NCI-H187 treated with DMSO at 0.1 percent for 48 hours (cell line): ENCODE measurements at places on chromosomes 16 and 17.

- no peak for DNase-seq
Measured at GRCh38 chr17:50790618-50791017, 23.3 kb upstream of the ANKRD40CL start.

- DNase-seq, result no peak
Measured at GRCh38 chr17:18921912-18922451, 30.0 kb upstream of the SLC5A10 start.

GRCh38 chr16:66382966-66383299 is 16.4 kb downstream of the CDH5 start:
- DNase-seq, result no peak

- no peak for DNase-seq
Measured at GRCh38 chr17:8806926-8807550, 7.9 kb upstream of the MFSD6L start.

DNA sequence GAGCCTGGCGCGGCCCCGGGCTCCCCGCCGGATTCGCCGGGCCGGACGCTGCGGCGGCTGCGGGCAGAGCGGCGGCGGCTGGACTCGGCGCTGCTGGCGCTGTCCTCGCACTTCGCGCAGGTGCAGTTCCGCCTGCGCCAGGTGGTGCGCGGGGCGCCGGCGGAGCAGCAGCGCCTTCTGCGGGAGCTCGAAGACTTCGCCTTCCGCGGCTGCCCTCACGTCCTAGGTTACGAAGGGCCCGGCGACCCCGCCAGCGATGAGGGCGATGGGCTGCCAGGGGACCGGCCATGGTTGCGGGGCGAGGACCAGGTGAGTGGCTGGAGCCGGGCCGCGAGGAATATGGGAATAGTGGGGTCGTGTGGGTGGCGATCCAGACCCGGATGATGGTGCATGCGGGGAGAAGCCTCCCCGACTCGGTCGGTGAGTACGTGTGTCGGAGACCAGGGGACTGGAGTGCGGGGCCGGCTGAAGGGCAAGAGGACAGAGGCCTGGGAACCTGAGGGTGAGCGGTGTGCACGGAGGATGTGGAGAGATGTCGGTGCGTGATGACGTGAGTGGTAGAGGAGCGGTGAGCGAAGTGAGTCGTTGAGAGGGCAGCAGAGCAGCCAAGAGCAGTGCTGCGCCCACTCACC is 517 bp downstream of the RUNDC1 start:
- no peak for DNase-seq

DNA sequence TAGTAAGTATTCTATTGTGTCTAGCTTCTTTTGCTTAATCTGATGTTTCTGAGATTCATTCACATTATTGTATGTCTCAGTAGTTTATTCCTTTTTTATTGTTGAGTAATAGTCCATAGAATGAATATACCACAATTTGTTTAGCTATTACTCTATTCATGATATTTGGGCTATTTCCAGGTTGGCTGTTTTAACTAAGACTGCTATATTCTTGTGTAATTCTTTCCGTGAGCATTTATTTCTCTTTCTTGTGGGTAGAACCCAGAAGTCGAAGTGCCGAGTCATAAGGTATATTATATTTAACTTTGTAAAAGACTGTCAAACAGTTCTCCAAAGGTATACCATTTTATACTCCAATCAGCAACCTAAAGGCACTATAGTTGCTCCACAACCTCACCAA is 160.8 kb downstream of the ANKFN1 start:
- no peak for DNase-seq

DNA sequence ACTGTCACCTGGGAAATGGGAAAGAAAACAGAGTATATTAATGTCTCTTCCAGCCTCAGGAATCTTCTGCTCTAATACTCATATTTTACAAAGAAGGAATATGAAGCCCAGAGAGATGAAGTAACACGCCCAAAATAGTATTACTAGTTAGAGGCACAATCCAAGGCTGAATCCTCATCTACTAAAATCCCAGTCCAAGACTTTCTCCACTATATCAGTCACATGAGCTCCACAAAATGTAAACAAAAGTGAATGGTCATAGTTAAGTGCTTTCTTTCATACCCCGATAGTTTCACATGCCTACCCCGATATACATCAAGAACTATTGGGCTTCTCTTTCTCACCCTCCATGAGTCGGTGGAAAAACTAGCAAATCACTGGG is 965 bp downstream of the INTS2 start:
- no peak for DNase-seq

GRCh38 chr16:50767197-50767596 is 25.3 kb downstream of the CYLD start:
- no peak for DNase-seq

DNA sequence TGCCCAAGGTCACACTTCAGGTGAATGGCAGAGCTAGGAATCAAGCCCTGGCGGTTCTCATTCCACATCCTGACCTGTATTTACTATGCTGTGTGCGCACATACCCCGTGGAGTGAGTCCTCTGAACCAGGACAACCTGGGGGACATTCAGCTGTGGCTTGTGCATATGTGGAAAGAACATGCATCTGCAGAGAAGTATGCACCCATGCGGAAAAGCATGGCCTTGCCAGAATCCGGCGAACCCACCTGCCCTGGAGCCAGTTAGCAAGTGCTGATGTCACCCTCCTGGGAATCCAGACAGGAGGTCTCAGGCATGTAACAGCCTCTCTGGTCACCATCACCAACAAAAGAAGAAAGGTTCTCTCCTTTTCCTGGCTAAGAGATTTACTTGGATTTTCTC is 1.9 kb downstream of the RASL10B start:
- no peak for DNase-seq

GRCh38 chr16:9013508-9013864 is 49.8 kb upstream of the USP7 start:
- no peak for DNase-seq

DNA sequence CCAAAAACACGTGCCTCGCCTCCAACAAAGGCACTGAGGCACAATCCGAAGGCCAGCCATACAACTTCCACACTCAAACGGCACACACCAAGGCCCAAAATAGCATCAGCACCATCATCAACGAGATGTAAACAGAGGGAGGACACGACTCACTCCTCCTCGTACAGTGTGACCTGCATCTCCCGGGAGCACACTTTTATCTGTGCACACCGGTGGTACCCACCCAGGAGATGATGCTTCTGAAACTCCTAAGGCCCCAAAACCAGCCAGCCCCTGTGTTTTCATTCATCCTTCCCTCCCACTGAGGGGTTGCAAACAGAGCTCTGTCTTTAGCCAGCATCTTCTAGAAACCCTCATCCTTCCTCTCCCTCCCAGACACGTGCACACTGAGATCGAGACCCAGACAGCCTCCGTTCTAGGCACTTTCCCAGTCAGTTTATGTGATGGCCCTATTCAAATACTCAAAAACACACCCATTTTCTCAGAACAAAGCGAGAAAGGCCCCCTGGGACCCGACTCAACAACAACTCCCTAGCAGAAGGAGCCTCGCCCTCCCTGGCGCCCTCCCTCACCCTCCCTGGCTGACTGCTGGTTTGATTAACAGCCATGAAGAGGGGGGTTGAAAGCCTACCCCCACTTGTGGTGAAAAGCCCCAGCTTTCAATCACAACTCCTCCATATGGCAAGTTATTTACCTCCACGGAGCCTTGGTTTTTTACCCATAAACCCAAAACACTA is 76.3 kb downstream of the GAS7 start:
- DNase-seq, result no peak

- no peak for DNase-seq
Measured at GRCh38 chr16:85625485-85626117, 12.5 kb downstream of the GSE1 start.

GRCh38 chr16:17951378-17951777 is 385.2 kb downstream of the NPIPA8 start:
- DNase-seq, result no peak

DNA sequence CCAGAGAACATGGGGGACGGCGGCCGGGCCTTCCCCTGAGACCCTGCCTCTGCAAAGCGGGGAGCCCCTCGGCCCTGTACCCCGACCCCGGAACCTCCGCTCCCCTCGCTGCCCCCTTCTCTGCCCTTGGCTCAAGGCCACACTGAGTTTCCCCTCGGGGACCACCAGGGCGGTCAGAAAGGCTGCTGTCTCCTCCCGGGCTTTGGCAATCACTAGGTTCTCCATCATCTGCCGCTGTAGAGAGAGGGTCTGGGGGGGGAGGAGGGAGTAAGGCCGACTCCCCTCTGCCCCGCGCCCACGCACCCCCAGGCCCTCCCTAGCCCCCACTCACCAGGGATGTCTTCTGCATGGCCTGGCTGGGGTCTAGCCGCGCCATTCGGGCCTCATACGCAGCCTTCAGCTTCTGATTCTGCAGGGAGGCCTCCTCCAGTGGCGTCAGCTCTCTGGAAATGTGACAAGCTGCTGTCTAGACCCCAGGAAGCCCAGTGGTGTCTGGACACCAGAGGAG is 8.4 kb downstream of the VPS9D1 start:
- DNase-seq, result no peak

- DNase-seq, result no peak
Measured at GRCh38 chr16:67055712-67056487, 27.0 kb downstream of the CBFB start.

DNA sequence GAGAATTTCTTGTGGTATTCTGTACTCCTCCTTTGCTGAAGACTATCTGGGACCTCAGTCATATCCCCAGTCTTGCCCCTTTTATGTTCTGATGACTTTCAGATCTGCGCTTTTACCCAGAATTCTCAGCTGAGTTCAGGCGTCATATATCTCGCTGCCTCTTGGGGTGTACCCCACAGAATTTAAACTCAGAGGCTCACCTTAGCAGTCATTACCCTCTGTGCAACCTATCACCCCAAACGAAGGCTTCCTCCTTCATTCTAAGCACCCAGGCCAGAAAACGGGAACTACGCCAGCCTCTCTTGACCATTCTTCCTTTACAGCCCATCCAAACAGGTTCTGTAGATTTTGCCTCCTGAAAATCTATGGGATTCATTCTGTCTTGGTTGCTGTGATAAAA is 574.8 kb upstream of the C16orf82 start:
- DNase-seq, result no peak

DNA sequence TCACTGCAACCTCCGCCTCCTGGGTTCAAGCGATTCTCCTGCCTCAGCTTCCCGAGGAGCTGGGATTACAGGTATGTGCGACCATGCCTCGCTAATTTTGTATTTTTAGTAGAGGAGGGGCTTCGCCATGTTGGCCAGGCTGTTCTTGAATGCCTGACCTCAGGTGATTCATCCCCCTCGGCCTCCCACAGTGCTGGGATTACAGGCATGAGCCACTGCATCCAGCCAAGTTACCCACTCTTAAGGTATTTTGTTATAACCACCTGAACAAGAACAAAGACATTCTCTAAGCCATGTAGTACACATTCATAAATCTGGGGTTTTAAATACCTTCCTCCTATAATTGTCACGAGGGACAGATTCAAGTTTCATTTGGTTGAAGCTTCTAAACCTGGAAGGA is 12.3 kb upstream of the TMEM170A start:
- DNase-seq, result no peak

GRCh38 chr17:75517297-75517865 is 1.1 kb downstream of the TSEN54 start:
- no peak for DNase-seq

DNA sequence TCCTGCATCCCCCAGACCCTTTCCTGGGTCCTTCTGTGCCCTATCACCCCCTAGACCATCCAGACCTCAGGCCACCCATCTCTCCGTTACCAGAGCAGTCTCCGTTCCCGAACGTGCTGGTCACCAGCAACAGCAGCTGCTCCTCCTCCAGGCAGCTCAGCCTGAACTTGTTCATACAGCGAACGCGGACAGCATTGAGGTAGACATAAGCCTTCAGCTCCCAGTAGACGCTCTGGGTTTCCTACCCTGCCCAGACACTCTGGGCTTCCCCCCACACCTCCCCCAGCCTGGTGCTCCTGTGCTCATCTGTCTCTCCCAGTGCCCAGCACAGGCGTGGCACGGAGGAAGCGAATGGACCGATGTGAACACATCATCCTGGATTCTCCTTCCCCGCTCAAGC is 41.6 kb upstream of the RNFT1 start:
- DNase-seq, result no peak

DNA sequence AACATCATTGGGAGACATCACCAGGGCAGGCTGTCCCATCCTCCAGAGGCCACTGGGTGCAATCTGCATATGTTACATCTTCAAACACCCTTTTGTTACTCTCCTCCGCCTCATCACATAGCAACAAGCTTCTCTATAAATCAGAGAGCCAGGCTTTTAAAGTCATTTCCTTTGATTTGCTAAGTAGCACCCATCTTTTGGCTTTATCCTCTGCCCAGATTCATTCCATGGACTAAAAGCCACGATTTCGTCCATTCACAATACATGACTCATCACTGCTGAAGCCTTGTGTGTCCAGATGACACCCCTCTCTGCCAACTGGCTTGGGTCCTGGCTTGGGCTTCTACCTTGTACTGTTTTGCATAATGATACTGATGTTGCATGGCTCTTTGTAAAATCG is 2.0 kb upstream of the KRT38 start:
- no peak for DNase-seq

- no peak for DNase-seq
Measured at GRCh38 chr16:3029491-3030221, 5.8 kb downstream of the THOC6 start.

GRCh38 chr16:50081428-50082018 is 15.8 kb downstream of the HEATR3 start:
- DNase-seq, result no peak

- no peak for DNase-seq
Measured at GRCh38 chr17:46984892-46985291, 5.8 kb upstream of the RPRML start.

DNA sequence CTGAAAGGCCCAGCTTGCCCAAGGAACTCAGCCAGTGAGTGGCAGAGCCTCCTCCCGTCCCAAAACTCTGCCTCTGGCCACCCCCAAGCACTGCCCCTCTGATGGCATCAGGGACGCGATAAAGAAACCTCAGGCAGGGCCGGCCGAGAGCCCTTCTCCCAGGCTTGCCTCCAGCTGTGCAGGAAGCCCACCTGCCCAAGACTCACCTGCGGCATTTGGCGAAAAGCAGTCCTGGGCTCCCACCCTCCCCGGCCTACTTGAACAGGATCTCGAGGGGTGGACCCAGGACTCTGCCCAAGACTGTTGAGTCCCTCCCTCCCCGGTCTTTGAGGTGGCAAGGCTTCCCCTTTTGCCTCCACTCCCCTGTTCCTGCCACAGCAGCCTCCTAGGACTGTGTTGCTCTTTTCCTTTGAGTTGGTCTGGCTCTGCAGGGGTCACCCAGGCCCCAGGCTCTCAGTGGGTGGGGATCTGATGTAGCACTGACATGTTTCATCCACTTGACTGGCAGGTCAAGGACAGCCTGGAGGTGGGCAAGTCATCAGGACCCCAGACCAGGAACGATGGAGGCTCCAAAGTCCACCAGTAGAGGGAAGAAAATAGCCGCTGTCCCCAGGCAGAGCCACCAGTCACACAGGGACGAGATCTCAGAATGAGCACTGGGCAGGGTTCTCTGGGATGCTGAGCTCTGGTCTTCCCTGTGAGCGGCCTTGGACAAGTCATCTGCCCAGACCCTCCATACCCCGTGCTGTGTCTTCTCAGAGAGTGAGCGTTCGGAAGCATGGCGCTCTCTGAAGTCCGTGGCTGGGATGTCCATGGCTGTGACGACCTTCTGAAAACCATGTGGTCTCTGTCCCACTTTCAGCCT is 111.0 kb upstream of the TNRC6C start:
- no peak for DNase-seq

DNA sequence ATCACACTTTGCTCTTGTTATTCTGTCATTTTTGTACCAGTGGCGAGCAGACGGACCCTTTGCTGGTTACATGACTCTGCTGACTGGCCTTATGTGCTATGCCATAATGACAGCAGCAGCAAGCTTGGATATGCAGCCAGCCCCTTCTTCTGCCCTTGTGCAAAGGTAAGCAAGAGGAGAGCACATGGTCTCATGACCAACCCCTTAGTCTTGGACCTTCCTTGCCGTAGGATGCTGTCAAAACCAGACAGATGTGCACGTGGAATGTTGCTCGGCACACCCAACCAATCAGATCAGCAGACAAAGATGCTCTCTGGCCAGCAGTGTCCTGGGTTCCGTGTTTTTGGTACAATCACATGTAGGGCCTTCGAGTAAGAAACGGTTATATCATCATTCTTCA is 4.8 kb upstream of the N4BP1 start:
- DNase-seq, result no peak
